T-helper 2 cell (primary cell): ENCODE measurements at places on chromosomes 7 and 10.

DNA sequence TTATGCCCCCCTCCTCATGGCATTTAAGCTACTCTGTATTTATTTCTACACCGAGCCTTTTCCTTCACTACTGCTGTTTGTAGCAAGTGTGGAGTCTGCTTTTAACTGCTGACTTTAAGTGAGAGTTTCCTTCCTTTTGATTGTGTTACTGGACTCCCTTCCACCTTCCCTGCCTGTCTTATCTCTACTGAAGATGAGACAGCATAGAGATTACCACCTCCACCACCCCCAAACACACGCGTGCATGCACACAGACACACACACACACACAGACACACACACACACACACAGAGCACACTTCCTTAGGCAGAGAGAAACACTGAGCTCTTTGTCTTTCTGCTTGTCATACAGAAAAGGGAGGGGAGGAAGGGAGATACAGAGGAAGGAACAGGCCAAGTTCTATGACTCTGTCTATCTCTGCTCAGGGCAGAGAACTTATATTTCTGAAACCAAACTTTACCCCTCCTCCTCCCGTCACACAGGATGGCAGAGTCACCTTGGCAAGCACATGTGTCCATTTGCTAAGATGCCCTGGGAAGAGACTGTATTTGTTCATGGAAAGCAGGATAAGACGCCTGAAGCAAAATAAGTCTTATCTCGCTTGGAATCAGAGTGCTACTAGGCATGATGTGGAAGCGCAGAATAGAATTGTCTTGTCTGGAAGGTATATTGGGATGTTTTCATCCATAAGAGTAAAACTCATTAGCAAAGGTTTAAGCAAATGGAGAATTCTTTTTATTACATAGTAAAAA is 81.8 kb upstream of the CAV2 start:
- DNase-seq = no peak

- no peak for DNase-seq
Measured at GRCh38 chr7:30897770-30898169, 13.9 kb upstream of the AQP1 start.

- DNase-seq = no peak
Measured at GRCh38 chr10:8130973-8131911, 76.8 kb downstream of the GATA3 start.

DNA sequence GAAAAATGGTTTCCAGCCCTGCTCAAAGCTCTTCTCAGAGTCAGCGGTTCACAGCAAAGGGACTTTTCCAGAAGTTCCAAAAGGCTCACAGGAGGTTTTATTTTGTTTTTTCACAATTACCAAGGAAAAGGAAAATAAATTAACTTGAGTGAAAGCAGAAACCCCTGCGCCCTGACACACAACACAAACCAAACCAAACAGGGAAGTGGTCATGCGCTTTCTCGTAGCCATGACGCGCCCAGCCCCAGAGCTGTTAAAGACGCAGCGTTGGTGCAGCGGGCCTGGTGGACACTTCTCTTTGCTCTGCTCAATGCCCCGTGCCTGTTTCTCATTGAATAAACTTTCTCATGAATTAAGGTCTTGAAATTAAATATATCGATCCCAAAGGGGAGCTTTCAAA is 134.4 kb upstream of the LYZL2 start:
- DNase-seq = no peak

GRCh38 chr7:136234040-136234439 is 256.9 kb upstream of the MTPN start:
- DNase-seq = no peak

- no peak for DNase-seq
Measured at GRCh38 chr7:132082394-132082793, 493.9 kb downstream of the PLXNA4 start.

GRCh38 chr10:89481662-89482061 is 53.7 kb downstream of the SLC16A12 start:
- DNase-seq = no peak
